Activated naive CD8-positive, alpha-beta T cell treated with anti-CD3 and anti-CD28 coated beads, Interleukin-2, amount 50 U/mL, for 24 hours (primary cell): ENCODE measurements at places on chromosomes 7 and 10.

GRCh38 chr10:71627956-71628355 lies 91.6 kb downstream of the C10orf105 start:
- no peak for DNase-seq

DNA sequence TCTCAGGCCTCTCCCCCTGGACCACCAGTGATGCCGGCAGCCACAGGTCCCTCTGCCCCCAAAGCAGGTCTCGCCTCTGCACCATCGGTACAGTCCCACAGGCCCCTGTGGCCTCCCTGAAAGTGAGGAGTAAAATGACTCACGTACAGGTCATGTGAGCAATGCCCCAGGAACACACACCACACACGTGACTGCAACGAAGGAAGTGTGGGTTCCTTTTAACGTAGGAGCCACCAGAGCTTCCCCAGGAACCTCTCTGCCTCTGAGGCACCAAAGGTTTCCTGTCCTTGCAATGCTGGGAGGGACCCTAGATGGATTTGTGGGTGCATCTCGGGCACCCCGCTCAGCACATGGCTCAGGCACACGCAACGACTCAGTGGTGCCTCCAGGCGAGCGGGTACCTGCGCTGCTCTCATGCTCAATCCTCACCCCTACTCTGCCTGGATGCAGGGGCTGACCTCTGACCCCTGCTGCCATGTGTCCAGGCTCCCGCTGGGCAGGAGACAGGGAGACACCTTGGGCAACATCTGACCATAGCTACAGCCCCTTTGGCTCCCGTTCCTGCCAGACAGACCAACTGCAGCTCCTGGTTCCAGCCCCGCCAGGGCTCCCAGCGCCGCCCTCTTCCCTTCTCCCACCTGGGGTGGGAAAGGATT lies 120.7 kb downstream of the PRKAG2 start:
- DNase-seq, result peak; percentile 64

GRCh38 chr7:4661871-4662270 lies 20.2 kb upstream of the FOXK1 start:
- DNase-seq, result no peak

DNA sequence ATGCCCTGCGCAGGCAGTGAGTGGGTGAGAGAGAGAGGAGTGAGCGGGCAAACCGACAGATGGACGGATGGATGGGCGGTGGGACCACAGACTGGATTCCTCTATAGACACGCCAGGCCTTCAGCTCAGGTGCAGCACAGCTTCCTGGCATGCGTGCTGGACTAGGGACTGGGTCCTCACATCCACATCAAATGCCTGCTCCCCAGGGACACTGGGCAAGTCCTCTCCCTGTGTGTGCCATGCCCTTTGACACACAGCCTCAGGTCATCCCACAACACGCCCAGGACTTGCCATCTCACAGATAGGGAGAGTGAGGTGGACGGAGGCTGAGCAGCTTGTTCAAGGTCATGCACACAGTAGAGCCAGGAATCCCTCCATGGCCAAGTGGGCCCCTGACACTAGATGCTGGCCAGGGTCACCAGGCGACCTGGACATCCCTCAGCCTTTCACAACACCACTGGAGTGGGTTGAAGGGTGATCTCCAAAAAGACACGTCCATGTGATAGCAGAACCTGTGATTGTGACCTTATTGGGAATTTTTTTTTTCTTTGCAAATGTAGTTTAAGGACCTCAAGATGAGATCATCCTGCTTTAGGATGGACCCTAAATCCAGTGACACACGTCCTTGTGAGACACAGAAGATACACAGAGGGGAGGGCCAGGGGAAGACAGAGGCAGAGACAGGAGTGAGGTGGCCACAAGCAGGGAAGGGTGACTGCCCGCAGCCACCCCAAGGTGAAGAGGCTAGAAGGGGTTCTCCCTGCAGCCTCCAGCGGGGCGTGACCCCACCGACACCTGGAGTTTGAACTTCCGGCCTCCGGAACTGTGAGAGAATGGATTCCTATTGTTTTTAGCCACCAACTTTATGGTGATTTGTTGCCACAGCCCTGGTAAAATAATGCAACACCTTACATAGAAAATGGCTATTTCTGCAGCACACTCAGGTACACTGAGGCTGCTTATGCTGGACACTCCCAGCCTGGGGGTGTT lies 155.0 kb upstream of the CHST15 start:
- DNase-seq, result no peak

GRCh38 chr7:157503229-157503628 lies 166.4 kb downstream of the DNAJB6 start:
- no peak for DNase-seq

DNA sequence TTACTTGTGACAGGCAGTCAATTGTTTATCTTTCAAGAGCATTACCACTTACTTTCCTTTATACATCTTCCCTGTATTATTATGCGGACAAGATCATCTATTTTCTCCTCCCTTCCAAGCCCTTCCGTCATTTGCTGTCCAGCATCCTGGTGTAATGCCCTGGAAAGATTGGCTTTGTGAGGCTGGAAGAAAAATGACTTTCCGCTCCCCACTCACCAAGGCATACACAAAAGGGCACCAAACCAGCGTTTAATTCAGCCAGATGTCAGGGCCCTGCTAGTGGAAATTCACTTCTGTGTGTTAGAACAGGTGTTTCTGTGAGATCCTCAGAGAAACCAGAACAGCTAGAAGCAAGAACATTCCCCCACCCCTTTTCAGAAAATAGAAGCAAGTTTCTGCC lies 128.1 kb upstream of the NANOS1 start:
- no peak for DNase-seq

GRCh38 chr10:125006921-125007426 lies 65.1 kb downstream of the ZRANB1 start:
- no peak for DNase-seq

GRCh38 chr10:54826994-54827560 lies 26.0 kb upstream of the PCDH15 start:
- DNase-seq, result no peak

GRCh38 chr10:95480901-95481491 lies 80.2 kb downstream of the SORBS1 start:
- DNase-seq, result no peak

GRCh38 chr10:76045174-76045573 lies 613.8 kb downstream of the LRMDA start:
- no peak for DNase-seq

DNA sequence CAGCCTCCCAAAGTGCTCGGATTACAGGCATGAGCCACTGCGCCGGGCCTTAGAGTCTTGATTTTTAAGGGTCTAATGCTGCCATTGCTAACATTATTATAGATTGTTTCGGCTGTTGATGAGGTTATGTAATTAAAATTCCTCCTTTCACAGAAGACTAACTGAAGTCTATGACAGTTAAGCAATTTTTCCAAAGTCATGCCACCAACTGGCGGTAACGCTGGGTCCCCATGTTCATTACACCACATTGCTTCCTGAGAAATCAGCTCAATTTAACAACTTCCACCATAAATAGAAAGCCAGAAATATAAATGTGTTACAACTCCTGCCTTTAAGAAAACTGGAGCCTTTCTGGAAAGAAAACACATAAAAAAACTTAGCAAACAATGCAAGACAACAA lies 3.5 kb downstream of the ERLIN1 start:
- no peak for DNase-seq
